Stimulated activated naive CD4-positive, alpha-beta T cell (primary cell): ENCODE measurements at places on chromosomes 1 and 21.

DNA sequence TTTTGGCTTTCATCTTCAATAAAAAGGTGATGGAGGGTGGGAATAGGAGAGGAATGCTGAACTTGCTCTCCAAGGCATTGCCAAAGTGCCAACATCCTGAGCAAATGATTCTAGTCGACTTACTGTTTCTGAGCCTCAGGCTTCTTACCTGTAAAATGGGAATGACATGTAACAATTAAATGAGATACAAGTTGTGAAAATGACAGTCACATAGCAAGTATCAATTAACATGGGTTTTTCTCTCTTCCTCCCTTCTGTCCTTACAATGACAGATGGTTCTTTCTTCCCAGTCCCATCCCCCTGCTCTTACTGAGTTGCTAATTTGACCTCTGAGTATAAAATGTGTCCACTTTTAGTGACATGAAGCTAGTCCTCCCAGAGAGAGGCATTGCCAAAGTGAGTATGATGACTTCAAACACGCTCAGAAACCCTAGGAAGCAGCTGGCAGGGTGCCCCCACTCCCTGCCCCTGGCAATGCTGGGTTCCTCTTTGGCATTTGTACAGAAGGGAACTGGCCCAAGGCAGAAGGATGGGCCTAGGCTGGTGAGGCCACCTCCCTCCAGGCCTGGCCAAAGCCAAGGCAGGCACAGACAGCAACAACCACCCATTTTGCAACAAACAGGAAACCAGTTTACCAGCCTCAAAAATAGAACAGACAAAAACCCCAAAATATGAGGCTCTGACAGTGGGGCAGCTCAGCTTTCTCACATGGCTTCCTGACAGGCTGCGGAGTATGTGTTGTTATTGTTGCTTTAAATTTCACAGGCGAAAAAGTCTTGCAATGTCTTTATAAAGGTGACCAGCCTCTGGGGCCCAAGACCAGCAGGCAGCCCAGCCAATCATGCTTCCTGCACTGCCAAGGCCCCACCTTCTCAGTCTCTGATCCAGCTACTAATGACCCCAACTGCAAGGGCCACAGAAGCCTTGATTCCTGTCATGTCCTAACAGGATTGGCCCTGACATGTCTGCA is 115.9 kb downstream of the HIVEP3 start:
- peak; percentile 45 for DNase-seq

GRCh38 chr21:40840401-40841125 is 6.4 kb downstream of the DSCAM start:
- DNase-seq = no peak

DNA sequence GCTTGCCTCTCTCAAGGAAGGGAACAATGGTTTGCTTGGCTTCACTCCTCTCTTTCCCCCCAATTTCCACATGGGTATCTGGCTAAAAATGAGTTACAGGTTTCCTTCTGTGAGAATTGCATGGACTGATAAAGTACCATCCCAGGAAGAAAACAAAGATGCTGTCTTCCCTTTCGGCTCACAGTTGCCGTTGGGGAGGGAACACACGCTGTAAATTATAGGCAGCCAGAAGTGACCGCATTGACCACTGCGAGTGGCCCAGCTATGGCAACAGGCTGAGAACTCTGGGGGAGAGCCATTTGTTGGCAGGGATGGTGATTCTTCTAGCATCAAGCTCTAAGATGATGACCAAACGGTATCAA is 2.9 kb downstream of the RUNX1 start:
- DNase-seq = no peak

GRCh38 chr1:229845410-229846138 is 219.5 kb downstream of the URB2 start:
- DNase-seq = no peak

GRCh38 chr1:231059566-231060193 is 19.6 kb upstream of the FAM89A start:
- no peak for DNase-seq

DNA sequence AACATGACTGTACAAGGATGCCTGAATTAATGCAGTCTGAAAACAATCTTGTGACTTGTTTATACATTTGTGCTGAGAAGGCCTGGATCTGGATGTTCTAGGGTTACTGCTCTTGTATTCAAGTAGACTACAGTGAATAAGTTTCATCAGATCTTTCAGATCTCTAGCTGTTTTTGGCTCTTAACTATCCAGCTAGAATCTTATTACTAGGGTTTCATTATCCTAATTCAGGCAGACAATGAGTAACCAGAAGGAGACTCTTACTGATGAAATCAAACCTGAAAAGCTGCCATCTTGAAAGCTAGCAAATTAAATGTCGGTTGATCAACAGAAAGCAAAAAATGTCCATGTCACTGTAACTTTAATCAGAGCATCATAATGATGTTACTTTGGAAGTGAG is 112.5 kb upstream of the KCNK2 start:
- no peak for DNase-seq

DNA sequence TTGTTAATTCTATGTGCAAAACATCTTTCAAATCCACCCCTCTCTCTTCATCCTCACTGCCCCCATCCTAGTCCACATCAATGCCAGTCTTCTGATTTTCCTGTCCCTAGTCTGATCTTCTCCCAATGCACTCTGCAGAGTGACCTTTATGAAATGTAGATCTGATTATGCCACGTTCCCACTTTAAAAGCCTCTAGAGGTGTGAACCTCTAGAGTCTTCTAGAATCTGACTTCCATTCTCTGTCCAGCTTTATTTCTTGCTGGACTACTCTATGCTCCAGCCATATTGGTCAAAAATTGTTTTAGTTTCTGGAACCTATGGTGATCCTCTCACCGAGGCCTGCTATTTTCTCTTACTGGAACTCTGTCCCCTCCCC is 32.5 kb downstream of the ZNF648 start:
- no peak for DNase-seq

DNA sequence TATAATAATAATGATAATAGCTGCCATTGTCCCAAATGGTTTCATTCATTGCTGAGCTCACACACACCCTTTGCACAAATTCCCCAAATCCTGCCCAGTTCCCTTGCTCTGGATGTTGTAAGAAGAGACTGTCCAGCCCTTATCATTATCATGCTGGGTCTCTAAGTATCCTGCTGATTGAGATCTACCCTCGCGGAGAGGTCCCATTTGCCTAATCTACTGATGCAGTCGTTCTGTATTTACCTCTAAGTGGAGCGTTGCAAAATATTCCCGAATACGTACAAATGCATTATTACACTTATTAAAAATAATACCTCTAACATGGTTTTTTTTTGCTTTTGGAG is 51.2 kb downstream of the TNFRSF8 start:
- DNase-seq = no peak

GRCh38 chr21:43316156-43316845 is 110.6 kb downstream of the SIK1 start:
- DNase-seq = no peak

GRCh38 chr1:223714849-223715603 is 2.7 kb downstream of the CAPN2 start:
- no peak for DNase-seq

GRCh38 chr1:218345673-218346390 is 696 bp downstream of the TGFB2 start:
- peak; percentile 33 for DNase-seq

GRCh38 chr1:63466759-63467158 is 56.3 kb downstream of the ITGB3BP start:
- no peak for DNase-seq

GRCh38 chr1:153465811-153466636 is 5.6 kb upstream of the S100A7 start:
- DNase-seq = peak; percentile 31

DNA sequence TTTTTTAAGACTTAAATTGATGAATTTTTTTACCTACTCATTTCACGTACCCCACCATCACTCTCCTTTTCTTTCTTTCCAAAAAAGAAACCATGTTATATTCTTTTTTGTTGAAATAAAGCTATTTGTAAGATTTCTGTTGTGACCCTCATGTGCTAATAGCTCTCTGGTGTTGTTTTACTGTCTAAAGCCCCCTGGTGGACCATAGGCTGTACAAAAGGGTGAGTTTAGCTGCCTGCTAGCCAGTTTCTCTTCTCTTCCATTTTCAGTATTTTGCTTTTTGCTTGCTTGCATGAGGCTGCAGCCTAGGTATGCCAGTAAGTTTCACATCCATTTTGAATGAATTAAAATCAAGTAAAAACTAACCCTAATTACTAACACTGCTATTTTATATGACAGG is 15.6 kb upstream of the VAMP3 start:
- no peak for DNase-seq
